ENCODE measurements at places on chromosomes 3 and 15.

DNA sequence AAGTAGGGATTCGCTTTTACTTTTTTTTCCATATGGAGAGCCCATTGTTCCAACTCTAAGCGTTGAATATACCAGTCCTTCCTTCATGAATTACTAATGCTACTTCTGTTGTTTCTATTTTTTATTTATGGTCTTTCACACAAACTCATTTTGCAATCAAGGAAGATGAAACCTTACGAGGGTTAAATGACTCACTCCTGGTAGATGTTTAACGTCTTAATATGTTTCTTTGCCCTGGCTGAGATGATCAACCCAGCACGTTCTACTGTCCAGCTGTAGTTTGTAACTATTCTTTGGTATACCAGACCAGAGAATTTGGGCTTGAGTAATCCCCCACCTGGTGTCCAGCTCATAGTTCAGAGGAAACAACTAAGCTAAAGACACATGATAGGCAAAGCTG, 23.1 kb downstream of the CDCP1 start:
- no peak for DNase-seq

DNA sequence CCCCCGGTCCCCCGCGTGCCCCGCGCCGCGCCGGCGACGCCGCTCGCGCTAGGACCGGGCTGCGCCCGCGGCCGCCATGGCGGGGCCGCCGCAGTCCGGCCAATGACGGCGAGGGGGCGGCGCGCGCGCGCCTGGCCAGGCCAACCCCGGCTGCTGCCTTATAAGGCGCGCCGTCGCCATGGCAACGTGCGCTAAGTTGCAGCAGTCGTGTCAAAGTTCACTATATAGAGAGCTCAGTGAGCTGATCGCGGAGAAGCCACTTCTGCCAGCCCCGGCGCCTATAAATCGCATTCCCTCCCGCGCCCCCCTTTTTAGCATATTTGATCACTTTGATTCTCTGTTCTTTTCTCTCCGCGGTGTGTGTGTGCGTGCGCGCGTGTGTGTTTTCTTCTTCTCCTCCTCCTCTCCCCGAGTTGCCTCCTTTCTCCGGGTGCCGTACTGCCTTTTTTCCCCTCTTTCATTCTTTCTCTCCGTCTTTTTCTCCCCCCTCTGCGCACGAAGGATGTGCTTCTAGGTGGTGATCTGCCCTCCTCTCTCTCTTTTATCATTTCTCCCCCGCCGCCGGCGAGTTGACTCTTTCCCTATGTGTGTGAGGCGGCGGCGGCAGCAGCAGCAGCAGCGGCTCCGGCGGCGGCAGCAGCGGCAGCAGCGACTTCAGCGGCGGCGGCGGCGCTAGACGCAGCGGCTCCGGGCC, at the start of gene NR2F2:
TSS of gene NR2F2 (plus strand) at position 251 of the 694 bp plus-strand sequence. CDS start 1,406 bp downstream, outside the sequence.
- no peak for DNase-seq

GRCh38 chr3:195812366-195812765, 637 bp upstream of the MUC4 start:
- no peak for DNase-seq

DNA sequence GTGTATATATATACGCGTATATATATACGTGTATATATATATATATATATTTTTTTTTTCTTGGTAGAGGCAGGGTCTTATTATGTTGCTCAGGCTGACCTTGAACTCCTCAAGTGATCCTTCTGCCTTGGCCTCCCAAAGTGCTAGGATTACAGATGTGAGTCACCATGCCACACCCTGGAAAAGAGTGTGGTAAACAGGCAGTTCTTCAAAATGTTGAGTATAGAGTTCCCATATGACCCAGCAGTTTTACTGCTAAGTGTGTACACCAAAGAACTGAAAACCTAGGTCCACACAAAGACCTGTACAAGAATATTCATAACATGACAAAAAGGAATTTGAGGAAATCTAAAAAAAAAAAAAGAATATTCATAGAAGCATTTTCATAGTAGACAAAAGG, 71.8 kb upstream of the GCNT3 start:
- no peak for DNase-seq

- no peak for DNase-seq
Measured at GRCh38 chr3:128432301-128432970, 34.3 kb downstream of the DNAJB8 start.

GRCh38 chr3:59880717-59881116, 830.9 kb upstream of the CFAP20DC start:
- DNase-seq: no peak

DNA sequence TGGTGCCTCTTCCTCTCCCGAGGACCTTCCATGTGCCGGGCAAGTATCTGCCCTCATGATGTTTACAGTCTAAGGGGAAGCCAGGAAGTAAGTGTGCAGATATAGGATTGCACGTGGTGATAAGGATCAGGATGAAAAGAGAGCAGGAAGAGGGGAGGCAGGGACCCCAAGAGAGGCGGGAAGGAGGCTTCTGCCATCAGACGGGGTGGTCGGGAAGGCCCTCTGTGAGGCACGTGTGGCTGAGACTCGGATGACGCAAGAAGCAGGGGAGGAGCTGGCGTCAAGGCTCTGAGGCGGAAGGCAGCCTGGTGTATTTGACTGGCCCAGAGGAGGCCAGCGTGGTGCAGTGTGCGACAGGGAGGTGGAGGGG, 762 bp upstream of the IQSEC1 start:
- DNase-seq: no peak

All from T-helper 22 cell (primary cell).